Activated CD4-positive, alpha-beta T cell treated with anti-CD3 and anti-CD28 coated beads, Interleukin-2, amount 50 U/mL, for 1 hour (primary cell): ENCODE measurements at places on chromosomes 6 and 20.

GRCh38 chr6:16104624-16105433, 24.1 kb upstream of the MYLIP start:
- DNase-seq, result no peak

DNA sequence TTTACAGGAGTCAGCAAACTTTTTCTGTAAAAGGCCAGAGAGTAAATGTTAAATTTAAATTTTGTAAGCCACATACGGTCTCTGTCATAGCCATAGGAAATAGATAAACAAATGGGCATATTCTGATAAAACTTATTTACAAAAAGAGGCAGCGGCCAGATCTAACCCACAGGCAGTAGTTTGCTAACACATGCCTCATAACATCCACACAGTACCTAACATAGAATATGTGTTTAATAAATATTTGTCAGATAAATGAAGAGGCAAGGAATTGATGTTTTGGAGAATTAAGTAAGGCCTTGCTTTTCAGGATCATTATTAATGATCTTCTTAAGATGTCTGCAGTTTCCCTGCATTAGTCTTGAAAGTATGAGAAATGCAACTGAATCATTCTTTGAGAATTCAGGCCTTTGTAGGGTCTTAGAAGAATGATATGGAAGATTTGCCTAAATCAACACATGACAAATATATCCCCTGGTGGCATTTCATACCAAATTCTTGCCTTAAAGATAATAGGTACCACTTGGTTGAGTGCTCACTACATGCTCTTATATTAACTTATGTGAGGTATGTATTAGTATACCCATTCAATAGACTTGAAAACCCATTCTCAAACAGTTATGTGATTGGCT, 39.3 kb upstream of the TRAM2 start:
- no peak for DNase-seq

DNA sequence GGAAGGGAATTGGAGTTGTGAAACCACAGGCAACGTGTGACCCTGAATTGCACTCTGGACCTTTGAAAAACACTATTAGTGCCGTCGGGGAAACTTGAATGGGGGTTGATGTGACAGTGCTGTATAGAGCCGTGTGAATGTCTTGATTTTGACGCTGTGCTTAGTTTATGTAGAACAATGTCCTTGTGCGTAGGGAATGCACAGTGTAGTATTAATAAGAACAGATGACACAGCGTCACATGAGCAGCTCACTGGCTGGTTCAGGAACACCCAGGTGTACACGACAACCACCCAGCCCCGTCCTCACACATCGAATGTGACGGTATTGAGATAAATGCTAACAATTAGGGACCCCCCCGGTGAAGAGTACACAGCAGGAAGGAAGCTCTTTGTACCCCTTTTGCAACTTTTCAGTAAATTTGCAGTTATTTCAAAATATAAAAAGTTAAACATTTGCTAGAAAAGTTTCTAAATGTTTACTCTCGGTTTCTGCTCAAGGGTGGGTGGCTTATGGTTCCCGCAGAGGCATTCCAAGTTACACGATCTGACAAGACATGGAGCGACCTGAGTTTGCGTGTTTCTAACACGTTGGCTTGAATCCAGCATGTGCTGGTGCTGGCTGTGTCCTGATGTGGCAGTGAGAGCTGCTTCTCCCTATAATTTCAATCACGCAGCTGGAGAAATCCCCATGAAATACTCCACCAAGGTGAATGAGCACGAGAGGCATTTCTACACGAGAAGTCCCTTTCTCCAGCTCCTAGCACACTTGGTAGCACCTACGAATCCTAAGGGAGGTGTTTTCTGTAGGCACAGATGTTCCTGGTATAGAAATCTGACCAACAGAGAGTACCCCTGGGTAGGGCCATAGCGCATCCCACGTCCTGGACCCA, 208.0 kb upstream of the EXOC2 start:
- no peak for DNase-seq

GRCh38 chr20:61345656-61346055, 93.6 kb downstream of the CDH4 start:
- DNase-seq, result no peak

- no peak for DNase-seq
Measured at GRCh38 chr6:27667657-27668441, 194.9 kb upstream of the ZNF184 start.

GRCh38 chr6:14739827-14740226, 506.0 kb upstream of the JARID2 start:
- DNase-seq, result no peak

DNA sequence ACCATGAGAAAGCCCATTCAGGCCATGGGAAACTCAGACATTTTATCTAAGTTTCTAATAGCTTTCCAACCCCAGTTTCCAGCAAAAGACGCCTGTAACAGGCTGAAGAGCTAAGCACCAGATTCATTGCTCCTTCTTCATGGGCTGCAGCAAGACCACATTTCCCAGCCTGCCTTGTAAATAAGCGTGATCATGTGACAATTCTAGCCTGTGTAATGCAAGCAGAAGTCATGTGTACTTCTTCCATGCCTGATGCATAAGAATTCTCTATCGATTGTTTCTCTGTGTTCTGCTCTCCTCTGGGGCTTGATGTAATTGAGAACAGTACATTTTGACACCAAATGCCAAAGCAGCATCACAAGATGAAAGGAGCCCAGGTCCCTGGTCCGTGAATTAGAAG, 6.8 kb downstream of the PCSK2 start:
- DNase-seq, result no peak

GRCh38 chr20:771741-772464, 3.6 kb upstream of the SLC52A3 start:
- DNase-seq, result no peak

GRCh38 chr20:5234158-5234557, 82.6 kb downstream of the PROKR2 start:
- no peak for DNase-seq

DNA sequence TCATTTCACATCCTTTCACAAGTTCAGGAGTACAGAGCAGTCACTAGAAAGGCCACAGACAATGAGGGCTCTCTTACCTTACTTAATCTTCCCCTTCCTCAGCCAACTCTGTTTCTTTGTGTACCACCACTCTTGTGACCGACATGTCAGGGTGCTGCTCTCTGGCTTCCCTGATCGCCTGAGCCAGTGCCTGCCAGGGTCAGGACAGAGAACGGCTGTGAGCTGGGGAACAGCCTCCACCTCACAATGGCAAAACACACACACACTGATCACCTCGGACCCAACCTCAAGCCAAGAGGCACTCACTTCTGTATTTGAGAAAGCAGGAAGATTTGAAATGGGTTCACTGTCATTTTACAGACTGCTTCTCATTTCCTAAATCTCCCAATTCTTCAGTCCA, 30.8 kb downstream of the SMLR1 start:
- DNase-seq, result no peak

DNA sequence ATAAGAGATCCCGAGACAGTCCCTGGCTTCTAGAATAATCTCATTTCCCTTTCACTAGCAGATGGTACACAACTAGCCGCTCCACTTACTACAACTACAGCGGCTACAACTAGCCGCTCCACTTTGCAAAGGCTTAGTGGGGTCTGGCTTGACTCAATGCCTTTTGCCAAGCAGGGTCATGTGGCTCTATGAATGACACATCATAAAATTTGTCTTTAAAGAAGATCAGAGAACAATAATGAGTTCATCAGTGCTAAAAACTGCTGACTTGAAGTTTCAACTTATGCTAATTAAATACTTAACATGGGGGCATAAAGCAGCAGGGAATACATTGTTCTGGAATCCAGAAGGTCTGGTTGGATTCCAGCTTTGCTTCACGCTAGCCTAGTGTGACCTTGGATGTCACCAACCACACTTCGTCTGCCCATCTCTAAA, 2.0 kb upstream of the MICAL1 start:
- no peak for DNase-seq

- DNase-seq, result no peak
Measured at GRCh38 chr6:10323018-10323417, 91.9 kb downstream of the TFAP2A start.

DNA sequence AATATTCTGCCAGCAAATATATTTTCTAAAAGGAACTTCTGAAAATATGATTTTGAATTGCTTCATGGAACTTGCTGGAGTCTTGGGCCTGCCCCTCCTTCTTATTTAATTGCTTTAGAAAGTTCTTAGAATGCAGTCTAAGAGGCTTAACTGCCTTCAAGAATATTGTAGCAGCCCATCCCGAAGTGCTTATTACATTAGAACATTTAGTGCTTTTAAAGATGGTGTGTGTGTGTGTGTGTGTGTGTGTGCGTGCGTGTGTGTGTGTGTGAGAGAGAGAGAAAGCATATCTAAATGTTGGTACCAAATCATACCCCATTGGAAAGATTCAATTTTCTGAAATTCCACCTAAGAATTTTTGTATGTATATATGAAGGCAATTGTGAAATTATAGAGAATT, 193.5 kb downstream of the SLC24A3 start:
- DNase-seq, result no peak

DNA sequence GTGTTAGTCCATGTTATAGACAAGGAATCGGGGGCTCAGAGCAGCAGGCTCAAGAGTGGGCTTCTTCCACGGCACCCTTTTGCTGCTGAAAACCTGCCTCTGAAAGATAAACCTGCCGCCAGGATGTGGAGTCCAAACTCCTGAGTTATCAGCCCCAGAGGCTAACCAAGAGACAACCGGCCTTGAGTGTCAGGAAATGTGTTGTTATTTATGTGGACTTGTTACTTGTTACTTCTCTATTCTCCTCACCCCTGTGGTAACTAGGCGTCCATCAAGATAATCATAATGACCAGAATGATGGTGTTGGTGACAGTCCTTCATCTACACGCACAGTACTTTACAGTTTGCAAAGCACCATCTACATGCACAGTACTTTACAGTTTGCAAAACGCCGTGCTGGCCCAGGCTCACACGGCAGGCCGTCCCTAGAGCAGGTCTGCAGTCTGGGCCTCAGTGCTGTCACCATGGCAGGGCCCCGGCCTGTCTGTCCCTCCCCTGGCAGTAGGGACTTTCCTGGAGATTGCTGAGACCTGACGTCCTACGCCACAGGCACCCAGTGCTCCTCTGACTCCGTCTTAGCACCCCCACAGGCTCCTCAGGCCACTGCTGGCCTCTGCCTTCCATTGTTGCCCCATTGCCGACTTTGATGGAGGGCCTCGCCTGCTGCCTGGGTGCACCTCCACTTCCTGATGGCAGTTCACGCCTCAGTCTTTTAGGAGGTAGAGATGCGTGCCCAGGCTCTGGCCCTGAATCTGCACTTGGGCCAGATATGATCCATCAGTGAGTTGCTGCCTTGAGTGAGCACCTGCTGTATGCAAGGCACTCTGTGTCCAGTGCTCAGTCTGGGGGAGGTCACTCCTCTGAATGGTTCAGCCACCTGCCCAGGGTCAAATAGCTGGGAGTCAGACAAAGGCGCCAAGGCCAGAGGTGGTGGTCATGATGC, 9.1 kb upstream of the BPIFB4 start:
- DNase-seq, result no peak
